ENCODE measurements at places on chromosomes 12 and 14. TPM values are rescaled to one million over a fixed set of nuclear protein-coding genes. Genes with fewer than 3 reads are reported as not detected.
A peak's percentile ranks its signal among the peaks of the same experiment; 100 is the strongest.

ALX1 gene
- total RNA-seq: not detected

DNA sequence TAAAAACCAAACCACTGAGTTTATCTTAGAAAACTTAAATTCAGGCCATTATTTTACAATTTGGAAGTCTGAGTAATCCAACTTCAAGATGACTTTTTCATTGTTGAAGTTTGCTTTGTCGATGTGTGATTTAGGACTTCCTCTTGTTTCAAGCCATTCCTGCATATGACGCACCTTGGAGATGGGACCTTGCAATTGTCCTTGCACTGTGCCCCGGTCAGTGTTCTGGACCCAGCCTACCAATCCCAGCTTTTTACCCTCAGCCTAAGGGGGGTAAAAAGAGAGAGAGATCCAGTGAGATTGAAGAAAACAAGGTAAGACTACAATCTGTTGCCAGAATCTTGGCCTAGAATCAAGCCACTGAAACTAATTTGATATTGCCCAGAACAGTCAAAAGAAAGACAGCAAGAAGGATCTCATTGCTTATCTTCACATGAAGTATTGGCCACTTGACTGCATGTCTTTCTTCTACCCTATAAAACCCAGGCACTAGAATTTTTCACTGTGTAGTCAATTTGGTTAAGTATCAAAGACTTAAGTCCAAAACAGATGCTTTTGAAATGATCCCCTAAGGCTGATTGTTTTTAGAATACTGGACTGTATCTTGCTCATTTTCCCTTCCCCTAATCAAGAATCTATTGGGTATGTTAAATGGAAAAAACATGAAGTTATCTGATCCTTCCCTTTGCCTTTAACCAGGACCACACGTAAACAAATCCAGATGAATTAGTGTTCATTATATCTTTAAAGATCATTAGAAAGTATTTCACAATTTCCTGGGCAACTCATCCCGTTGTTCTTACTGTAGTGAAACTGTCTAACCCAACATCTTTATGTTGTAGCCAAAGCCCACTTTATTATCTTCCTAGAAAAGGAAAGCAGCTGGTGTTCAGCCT, 2.4 kb upstream of the MLH3 start:
- DNase-seq: no peak

DNA sequence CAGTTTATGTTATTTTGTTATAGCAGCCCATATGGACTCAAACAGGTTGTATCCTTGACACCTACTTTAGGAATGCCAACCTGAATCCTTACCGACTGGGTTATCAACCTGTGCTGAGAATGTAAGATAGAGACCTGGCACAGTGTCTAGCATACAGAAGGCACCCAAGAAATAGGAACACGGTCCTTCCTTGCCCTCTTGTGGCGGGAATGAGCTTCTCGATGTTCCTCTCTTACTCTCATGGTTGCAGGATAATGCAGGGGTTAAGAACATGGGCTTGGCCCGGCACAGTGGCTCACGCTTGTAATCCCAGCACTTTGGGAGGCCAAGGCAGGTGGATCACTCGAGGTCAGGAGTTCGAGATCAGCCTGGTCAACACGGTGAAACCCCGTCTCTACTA, 6.5 kb downstream of the C12orf43 start:
- DNase-seq: peak; percentile 49

PRICKLE1 gene
- total RNA-seq: 4.1 TPM

GRCh38 chr14:75720842-75721498, 59.9 kb downstream of the TTLL5 start:
- no peak for DNase-seq

GRCh38 chr14:99540196-99541032, 59.2 kb downstream of the CCNK start:
- no peak for DNase-seq

DNA sequence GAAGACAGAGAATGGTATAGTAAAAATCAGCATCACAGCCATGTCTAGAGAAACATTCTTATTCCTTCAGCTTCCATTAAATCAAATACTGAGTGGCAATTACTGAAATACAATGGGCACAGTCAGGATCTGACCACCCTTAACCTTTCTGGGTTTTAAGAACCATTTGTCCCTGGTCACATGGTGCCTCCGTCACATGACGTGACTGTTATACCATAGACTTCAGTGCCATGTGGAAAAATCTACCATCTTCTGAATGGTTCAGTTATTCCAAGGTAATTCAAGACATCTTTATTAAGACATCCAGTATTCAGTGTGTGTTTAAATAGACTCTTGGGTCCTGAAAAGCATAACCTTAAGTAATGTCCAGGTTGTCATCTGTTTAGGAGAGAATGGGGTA, 553.1 kb upstream of the FLRT2 start:
- no peak for DNase-seq

- no peak for DNase-seq
These were observed 163.8 kb downstream of the PCNX1 start for GRCh38 chr14:71071042-71071441.

DNA sequence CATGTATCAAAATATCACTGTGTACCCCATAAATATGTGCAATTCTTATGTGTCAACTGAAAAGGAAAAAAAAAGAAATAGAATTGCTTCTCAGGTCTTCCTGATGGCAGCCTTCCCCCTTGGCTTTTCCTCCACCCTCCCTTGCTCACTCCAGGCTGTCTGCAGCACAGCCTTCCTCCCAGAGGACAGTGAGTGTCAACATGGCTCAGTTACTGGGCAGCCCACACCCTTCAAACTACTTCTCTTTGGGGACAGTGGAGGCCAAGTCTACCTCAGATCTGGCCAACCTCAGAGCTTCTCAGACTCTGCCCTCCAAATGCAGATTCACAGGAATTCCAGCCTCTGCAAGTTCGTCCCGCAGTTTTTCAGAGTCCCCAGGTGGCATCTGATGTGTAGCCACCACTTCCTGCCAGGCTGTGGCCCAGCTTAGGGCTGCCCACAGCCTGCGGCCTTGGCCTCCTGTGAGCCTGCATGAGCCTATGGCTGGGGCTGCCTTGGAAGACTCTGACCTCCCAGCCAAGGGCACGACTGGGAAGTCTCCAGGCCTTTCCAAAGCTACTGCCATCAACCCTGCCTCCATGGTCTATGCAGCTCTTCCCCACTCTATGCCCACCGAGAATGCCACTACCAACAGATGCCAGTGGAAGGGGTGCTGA, 148.0 kb upstream of the PWP1 start:
- DNase-seq: no peak

DNA sequence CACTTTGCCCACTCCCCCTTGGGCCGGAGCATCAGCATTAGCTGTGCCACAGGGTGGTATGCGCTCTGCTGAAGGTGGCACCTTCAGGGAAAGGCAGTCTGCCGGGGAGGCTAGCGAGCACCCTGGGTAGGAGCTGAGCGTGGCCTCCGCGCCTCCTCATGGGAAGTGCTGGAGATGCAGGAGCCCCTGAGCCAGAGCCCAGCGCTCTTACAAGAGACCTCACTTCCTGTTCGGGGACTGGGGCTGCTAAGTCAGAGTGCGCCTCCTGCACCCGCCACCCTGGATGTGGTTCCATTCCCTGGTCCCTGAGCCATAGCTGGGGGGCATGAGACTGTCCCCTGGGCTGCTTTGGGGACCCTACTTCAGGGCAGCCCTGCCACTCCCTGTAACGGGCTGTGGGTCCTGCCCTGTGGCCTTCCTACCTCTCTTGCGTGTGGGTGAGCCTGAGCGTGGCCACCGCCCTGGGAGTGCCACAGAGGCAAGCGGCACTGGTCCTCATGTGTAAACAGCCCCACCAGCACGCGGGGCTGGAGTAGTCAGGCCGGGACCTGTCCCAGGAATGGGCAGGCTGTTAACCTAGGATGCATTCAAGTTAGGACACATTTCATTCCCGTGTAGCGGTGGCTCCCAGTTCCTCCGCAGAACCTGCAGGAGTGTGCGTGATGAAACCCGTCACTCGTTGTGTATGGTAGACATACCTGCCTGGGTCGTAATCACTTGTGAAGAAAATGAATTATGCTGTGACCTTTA, 19.4 kb downstream of the COA8 start:
- DNase-seq: no peak

GPR84 gene
- total RNA-seq: not detected

GRCh38 chr12:63919756-63920155, 75.3 kb downstream of the SRGAP1 start:
- DNase-seq: no peak

- no peak for DNase-seq
These were observed 47.2 kb downstream of the MAP1LC3B2 start for GRCh38 chr12:116606397-116606796.

DNA sequence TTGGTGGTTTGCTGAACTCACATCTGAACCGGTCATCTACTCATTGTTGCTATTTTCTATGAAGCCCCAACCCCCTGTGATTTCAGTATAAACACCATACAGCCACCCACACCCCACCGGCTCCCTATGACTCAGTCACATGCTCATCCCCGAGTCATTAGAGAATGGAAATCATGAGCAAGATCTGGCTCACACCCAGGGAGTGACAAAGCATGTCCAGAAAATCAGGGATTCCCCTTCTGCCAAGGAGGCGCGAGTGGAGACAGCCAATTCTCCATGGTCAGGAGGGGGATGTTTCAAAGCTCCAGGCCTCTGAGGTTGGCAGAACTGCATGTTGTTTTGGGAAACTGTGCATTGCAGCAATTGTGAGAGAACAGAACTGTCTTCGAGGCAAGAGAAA, 657.5 kb upstream of the TBX3 start:
- DNase-seq: peak; percentile 97

- no peak for DNase-seq
These were observed 48.0 kb downstream of the SLC17A8 start for GRCh38 chr12:100404769-100405407.

- peak; percentile 83 for DNase-seq
These were observed 32.6 kb downstream of the P2RX7 start for GRCh38 chr12:121165316-121165715.

DNA sequence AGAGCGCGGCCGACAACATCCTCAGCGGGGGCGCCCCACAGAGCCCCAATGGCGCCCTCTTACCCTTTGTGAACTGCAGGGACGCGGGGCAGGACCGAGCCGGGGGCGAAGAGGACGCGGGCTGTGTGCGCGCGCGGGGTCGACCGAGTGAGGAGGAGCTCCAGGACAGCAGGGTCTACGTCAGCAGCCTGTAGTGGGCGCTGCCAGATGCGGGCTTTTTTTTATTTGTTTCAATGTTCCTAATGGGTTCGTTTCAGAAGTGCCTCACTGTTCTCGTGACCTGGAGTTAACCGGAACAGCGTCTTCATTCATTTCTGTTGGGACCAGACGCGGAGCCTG, 103.8 kb upstream of the FKBP4 start:
- DNase-seq: no peak

DNA sequence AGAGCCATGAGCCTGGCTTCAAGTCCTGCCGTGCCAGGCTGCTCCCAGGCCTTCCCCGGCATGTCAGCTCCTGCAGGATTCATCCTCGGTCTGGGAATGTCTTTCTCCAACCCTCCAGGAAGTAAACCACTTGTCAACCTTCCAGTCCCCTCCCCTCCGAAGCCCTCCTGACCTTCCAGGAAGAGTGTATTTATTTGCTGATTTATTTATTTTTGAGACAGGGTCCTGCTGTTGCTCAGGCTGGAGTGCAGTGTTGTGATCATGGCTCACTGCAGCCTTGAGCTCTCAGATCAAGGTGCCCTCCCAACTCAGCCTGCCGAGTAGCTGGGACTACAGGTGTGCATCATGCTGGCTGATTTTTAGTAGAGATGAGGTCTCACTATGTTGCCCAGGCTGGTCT, 24.7 kb downstream of the VSX2 start:
- no peak for DNase-seq

GRCh38 chr12:100799770-100800169, 5.2 kb downstream of the ANO4 start:
- no peak for DNase-seq

DNA sequence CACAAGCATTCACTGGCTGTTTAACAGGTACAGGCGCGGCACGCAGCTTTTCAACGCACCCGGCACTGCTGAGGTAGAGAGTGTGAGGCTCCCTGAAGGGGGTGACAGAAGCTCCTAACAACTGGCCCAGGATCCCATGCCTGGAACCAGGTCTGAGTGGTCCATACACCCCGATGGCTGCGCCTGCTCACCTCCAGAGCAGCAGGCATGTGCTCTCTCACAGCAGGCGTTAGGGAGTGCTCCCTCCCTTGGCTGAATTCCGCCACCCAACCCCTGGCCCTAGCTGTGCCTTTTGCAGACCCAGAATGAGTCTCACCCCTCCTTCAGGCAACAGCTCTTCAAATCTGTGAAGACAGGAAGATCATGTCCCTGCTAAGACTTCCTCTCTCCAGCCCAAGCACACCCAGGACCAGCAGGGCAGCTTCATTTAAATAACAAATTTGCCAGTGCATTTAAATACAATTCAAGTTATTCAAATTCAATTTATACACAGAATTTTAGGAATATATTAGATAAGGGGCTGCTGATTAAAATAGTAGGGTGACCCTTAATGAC, 86.0 kb downstream of the SETD3 start:
- DNase-seq: no peak

- DNase-seq: no peak
These were observed 316.3 kb downstream of the ADAMTS20 start for GRCh38 chr12:43235721-43236120.

- no peak for DNase-seq
These were observed 189.7 kb upstream of the RGS6 start for GRCh38 chr14:71742485-71742884.

UBE3B gene
- total RNA-seq: 30.2 TPM

DNA sequence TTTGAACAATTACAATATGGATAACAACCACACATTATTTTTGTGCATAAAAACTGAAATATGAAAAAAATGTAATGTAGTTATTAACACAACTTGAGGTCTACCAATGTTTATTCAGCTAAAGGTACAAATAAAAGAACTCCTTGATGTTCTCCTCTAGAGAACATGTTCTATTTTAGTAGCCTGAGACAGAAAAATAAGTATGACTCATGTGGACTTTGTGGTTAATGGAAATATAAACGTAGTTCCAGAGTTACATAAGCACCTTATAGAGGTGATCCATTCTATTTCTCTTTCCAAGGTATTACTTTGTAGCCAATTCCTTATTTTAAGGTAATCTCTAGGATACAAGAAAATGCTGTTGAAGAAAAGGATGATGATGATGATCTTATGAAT, 25.7 kb downstream of the ALKBH1 start:
- peak; percentile 10 for DNase-seq

DNA sequence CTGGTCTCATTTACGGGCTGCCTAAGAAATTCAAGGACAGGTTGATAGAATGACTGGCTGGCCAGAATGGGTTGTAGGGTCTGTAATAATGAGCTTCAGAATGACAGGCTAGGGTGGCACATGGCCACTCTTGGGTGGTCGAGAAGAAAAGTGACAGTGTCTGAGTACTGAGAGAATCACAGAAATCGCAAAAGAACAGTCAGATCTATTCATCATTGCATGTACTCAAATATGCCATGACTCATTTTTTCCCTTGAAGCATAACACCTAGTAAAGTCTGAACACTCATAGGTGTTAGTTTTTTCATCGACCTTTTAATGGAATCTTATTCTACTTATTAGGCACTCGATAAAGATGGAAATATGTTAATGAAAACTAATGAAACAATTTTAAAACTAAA, 37.8 kb upstream of the SEL1L start:
- DNase-seq: no peak

DNA sequence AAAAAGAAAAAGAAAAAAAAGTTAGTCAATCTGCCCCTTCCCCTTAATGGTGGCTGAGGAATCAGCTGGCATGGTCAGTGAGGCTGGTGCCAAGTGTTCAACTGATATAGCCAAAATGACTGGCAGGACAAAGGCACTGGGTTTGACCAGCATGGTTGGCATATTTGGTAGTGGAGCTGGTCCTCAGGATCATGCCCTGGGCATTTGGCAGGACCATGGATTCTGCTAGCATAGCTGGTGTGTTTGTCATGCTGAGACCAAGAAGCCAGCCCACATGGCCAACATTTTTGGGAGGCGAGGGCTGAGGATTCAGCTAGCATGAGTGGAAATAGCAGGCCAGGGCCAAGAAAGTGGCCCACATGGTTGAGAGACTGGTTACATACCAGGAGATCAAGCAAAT, 136.5 kb downstream of the FBXL14 start:
- DNase-seq: peak; percentile 14

CLEC14A gene
- total RNA-seq: not detected

Data from A172 (cell line).